ENCODE measurements at places on chromosomes 5 and 9.
A peak's percentile ranks its signal among the peaks of the same experiment; 100 is the strongest.

DNA sequence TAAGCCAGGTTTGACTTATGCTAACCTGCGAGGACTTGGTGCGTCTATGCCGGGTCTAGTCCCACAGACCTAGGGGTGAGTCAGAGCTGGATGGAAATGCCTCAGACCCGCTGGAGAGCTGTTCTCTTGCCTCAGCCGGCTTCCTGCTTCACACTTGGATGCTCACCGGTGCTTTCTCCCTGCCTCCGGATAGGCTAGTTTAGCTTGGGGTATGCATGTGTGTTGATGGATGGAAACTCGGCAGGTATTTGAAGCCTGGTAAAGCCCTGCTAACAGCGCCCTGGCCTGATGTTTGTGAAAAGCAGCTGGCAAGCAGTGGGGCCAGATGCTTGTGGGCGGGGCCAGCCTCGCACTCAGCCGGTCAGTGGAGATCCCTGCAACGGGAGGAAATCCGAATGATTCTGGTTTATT lies 29.3 kb downstream of the PRRC2B start:
- no peak for DNase-seq

- DNase-seq, result no peak
These were observed 751 bp upstream of the RIC1 start for GRCh38 chr9:5628183-5628529.

GRCh38 chr5:79582186-79582585 lies 30.1 kb upstream of the TENT2 start:
- no peak for DNase-seq

- DNase-seq, result no peak
These were observed 74.3 kb downstream of the ZDHHC21 start for GRCh38 chr9:14618836-14619420.

DNA sequence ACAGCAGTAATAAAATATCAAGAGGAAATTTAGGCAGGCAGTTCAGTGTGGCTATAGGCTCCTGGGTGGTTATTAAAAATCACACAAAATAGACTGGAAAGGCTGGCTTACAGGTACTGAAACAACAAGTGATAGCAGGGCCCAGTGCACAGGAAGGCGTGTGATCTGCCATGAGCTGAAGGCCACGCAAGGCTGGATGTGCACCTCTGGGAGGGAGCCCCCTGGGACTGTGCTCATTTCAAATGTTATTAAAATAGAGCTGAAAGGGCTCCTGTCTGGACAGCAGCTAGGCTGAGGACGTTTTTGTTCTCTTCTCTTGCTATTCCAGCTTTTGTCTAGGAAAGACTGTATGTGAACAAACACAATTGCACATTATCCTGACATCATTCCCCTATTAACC lies 324.3 kb upstream of the RFX3 start:
- no peak for DNase-seq

GRCh38 chr5:149902177-149902576 lies 42.4 kb downstream of the PDE6A start:
- peak; percentile 75 for DNase-seq

GRCh38 chr9:129247285-129248153 lies 69.5 kb upstream of the IER5L start:
- DNase-seq, result no peak

DNA sequence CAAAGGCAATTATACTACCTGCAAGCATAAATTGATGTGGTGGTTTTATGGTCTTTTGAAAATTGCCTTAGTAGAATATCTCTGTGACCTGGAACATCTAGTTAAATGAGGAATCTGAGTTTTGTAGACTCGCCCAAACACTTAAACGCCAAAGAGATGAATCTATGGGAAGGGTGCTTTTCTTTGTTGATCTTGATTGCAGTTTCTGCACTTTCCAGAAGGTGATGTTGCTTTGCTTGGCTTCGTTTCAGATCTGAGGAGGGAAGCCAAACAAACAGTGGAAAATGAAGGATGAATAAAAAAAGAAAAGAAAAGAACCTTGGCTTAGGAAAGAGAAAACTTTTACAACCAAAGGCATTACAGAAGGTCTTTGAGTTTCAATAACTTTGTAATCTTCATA lies 1021.2 kb downstream of the NR2F1-AS1 start:
- no peak for DNase-seq

DNA sequence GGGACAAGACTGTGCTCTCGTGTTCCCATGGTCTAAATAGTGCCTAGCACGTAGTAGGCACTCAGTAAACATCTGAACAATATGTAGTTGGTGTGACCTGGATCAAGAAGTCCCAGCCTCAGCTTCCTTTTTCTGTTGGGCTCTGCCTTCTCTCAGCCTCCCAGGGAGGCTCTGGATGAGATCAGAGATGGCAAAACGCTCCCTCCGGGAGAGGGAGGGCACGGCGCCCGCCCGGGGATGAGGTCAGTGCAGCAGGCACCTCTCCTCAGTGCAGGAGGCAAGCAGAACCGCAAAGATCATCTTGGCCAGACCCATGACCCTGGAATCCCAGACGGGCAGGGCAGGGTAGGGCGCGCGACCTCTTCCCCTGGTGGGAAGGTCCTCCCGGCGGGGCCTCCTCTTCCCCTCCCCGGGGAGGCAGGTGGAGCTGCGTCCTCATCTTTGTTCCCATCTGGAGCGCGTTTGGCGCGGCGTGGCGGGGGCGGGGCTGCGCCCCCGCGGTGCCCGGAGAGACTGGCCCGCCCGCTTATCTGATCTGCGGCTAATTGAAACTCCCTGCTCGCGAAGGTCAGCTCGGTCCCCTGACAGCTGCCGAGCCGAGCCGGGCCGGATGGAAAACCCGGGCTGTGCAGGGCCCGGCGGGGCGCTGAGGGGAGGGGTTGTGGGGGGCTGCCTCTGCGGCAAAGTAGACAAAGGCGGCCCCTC lies 60.9 kb downstream of the CXXC5 start:
- peak; percentile 70 for DNase-seq

DNA sequence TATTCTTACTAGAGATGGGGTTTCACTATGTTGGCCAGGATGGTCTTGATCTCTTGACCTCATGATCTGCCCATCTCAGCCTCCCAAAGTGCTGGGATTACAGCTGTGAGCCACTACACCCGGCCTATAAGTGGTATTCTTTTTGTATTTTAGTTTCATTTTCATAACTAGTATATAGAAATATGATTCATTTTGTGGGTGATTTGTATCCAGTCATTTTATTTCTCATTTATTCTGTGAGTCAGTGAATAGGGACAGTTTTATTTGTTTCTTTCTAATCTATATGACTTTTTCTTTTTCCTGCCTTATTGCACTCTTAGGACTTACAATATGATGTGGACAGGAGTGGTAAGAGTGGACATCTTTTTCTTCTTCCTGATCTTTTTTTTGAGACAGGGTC lies 112.9 kb downstream of the AOPEP start:
- no peak for DNase-seq

GRCh38 chr5:162931501-162931900 lies 505.9 kb upstream of the CCNG1 start:
- DNase-seq, result no peak
